CD8-positive, alpha-beta memory T cell (primary cell): ENCODE measurements at places on chromosomes 1 and 21. TPM values are rescaled to one million over a fixed set of nuclear protein-coding genes. Genes with fewer than 3 reads are reported as not detected.
A peak's percentile ranks its signal among the peaks of the same experiment; 100 is the strongest.

ERI3 gene
- 59.9 TPM for total RNA-seq

GLIS1 gene
- not detected for total RNA-seq

RSPH1 gene
- total RNA-seq, result not detected

VWA5B1 gene
- total RNA-seq, result not detected

DNA sequence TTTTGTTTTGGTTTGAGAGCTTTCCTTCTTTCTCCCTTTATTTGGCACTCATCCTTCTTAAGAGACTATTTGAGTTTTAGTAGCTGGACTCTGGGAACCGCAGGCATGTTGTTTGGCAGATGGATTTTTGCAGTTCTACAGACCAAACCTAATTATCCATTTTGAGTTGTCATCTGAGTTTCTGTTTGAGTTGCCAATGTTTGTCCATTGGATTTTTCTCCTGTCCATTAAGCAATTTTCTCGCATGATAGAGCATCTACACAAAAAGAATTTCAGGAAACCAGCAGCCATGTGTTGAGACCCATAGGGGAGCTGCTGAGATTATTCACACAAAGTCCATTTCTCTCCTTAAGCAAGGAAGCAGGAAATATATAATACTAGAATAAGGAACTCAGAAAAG, 17.2 kb upstream of the CXADR start:
- no peaks in the 10 kb centered on the region for H3K4me1 ChIP-seq
- no peak overlapping the region for H3K4me3 ChIP-seq
- H3K27me3 ChIP-seq, result no peaks in the 10 kb centered on the region
- no peaks in the 10 kb centered on the region for H3K36me3 ChIP-seq
- no peak for DNase-seq

- H3K36me3 ChIP-seq, result no peaks in the 10 kb centered on the region
- H3K27ac ChIP-seq, result no peak overlapping the region
- peak overlapping the region; percentile 27 for H3K4me3 ChIP-seq
- H3K27me3 ChIP-seq, result no peaks in the 10 kb centered on the region
Observed at GRCh38 chr1:160863061-160863773, 530 bp upstream of the CD244 start.

- no peak overlapping the region for H3K4me3 ChIP-seq
- no peaks in the 10 kb centered on the region for H3K27me3 ChIP-seq
- H3K36me3 ChIP-seq, result no peaks in the 10 kb centered on the region
- no peak overlapping the region for H3K27ac ChIP-seq
- no peak for DNase-seq
- no peaks in the 10 kb centered on the region for H3K4me1 ChIP-seq
Observed at GRCh38 chr1:115310581-115311473, 27.2 kb downstream of the NGF start.

DNA sequence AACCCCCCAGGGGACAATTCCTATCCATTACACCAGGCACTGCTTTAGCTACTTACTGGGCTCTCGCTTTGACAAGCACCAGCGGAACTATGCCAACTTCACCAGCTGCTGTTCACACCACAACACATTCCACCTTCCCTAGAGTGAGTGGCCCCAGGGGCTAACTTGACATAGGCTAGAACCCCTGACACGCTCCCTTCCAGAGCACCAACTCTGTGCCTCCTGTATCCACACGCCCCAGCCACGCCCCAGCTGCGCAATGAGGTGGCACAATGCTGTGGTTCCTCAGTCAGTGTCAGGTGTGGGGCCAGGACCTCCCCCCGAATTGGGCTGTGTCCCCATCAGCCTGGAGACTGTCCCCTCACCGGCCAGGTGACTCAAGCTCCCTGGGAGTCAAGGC, 11.7 kb upstream of the FGR start:
- no peak overlapping the region for H3K4me3 ChIP-seq
- H3K36me3 ChIP-seq, result no peaks in the 10 kb centered on the region
- H3K4me1 ChIP-seq, result peaks cover 22% of the 10 kb centered on the region
- H3K27ac ChIP-seq, result no peak overlapping the region

- no peaks in the 10 kb centered on the region for H3K4me1 ChIP-seq
- H3K27ac ChIP-seq, result no peak overlapping the region
- peaks cover 24% of the 10 kb centered on the region for H3K36me3 ChIP-seq
- no peak for DNase-seq
- no peaks in the 10 kb centered on the region for H3K27me3 ChIP-seq
- no peak overlapping the region for H3K4me3 ChIP-seq
Observed at GRCh38 chr1:55172272-55172671, 42.9 kb downstream of the USP24 start.
